ENCODE measurements at places on chromosomes 4 and X.

- DNase-seq, result no peak
Observed at GRCh38 chr4:97235521-97235920, 907.8 kb downstream of the STPG2 start.

DNA sequence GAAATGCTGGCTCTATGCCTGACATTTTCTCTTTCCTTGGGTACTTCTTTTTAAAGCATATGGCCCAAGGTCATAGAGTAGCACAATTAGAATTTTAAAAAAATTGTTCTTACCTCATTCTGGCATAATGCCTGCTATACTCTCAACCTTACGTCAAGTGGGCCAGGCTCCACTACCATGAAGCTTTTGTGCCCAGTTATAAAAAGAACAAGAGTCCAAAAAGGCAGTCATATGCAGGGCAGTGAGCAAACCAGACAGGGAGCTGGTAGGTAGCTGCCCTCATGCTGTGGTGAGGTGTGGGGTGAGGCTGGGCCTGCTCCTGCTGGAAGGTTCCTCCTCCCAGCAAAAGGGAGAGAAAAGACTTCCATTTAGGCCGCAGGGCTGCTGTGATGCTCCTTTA is 64.4 kb upstream of the UCP1 start:
- DNase-seq, result no peak

DNA sequence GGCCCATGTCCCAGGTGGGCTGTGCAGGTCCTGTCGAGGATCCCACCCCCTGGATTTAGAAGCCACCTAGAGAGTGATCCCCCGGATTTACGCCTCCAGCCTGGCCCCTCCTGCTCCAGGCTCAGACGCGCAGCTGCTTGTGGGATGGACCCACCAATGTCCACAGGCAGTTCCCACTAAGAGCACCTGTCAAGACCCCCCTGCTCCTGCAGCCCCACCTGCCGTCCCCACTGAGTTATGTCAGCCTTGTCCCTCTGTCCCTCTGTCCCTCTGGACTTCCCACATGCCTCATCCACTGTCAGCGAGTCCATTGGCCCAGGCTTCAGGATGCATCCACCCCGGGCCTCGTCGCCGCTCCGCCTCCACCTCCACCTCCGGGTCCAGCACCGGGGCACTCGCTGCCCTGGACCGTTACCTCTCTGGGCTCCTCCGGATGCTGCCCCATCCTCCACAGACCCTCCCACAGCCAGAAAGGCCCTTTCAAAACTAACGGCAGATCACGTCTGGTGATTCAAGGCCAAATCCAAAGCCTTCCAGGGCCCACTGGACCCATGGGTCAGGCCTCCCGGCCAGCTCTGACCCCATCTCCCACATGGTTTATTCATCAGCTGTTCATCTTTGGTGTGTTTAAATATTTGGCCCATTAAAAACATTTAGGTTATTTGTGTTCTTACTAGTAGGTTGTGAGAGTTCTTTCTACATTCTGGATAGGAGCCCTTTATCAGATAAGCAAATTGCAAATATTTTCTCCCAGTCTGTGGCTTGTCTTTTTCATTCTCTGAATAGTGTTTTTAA is 28.3 kb downstream of the HTRA3 start:
- peak; percentile 1 for DNase-seq

- no peak for DNase-seq
Observed at GRCh38 chr4:77263247-77263646, 106.2 kb downstream of the CCNG2 start.

DNA sequence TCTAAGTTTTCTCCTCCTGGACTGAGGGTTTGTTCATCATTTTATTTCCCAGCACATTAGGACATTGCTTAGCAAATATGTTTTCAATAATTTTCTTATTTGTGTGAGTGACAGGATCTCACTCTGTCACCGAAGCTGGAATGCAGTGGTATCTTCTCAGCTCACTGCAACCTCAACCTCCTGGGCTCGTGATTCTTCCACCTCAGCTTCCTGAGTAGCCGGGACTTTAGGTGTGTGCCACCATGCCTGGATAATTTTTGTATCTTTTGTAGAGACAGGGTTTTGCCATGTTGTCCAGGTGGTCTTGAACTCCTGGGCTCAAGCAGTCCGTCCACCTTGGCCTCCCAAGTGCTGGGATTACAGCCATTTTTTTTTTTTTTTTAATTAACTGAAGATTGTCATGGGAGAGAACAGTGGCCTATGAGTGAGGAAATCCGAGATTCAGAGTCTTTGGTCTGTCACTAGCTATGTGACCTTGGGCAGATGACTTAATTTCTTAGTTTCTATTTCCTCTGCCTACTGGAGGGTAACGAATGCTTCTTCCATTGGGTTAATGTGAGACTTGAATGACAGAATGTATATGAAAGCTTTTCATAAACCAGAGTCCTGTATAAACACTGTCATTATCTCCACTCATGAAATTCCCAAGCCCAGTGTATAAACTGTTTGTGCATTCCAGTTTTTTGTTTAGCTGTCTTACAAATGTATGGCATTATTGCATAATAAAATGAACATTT is 23.9 kb downstream of the MOB1B start:
- DNase-seq, result no peak

DNA sequence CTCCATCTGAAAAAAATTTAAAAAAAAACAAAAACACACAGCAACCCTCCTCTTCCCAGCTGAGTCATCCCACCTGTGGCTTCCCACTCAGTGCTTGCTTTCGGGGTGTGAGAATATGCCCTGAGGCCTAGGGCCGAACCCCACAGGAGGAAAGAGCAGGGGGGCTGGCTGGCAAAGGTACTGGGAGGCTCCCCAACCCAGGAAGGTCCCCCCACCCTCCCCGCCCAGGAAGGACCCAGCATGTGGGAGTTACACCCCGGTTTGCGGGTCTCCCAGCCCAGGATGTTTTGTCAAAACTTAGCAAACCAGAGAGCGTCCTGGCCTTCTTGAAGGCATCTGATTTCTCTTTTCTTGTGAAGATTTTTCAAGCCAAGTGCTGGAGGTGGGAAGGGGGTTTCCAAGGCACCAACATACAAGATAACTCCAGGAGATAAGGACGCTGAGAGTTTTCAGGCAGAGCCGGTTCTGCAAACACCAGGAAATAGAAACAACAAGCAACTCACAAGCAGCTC is 25.7 kb upstream of the CSF2RA start:
- peak; percentile 69 for DNase-seq
